Left forelimb (tissue), 1 donor: ENCODE measurements at places on chromosomes 3 and 15.
A peak's percentile ranks its signal among the peaks of the same experiment; 100 is the strongest.

DNA sequence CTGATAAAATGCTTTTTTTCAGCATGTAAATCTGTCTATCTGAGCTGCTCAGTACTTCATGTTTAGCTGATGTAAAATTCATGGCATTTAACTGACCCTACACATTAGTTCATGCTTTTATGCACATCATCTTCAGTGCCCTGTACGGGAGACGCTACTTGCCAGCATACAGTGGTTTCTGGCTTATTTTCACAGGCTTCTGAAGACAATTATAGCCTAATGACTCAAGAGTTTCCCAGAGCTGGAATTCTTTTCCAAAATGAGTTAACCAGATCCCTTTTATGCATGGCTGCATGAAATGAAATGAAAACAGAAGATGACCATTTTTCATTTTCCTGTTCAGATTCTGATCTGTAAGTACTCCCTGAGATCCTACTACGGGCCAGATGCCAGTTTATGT is 1061.5 kb downstream of the ROBO2 start:
- DNase-seq, result no peak

- DNase-seq, result no peak
Observed at GRCh38 chr3:181700168-181701087, 11.3 kb upstream of the SOX2 start.

DNA sequence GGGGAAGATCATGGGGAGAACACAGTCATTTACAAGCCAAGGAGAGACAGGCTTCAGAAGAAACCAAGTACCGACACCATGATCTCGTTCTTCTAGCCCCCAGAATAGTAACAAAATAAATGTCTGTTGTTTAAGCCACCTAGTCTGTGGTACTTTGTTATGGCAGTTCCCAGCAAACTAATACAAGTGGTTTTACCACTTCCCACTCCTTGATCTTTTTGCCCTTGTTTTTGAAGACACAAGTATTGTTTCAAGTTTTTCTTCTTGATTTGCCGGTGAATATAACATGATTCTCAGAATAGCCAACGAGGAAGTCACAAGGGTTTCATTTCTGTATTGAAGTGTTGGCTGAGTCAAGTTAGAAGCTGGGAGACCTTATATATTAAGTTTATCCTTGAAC is 220.3 kb downstream of the SOX2 start:
- DNase-seq, result no peak

DNA sequence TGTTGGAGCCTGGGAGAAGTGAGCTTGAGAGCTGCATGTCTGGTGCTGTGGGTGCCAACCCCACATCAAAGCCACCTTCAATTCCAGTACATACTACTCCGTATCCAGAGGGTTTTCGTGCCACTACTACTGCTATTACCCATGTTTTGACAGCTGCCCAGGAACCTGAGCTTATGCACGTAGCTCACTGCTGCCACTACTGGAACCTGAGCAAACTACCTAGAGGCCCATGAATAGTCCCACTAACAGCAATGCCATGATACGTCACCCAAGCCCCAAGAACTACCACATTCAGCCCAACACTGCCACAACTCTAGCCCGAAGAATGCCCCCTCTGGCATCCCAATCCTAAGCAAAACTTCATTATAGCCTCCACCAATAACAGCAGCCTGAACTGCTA is 215.2 kb upstream of the BCHE start:
- no peak for DNase-seq

DNA sequence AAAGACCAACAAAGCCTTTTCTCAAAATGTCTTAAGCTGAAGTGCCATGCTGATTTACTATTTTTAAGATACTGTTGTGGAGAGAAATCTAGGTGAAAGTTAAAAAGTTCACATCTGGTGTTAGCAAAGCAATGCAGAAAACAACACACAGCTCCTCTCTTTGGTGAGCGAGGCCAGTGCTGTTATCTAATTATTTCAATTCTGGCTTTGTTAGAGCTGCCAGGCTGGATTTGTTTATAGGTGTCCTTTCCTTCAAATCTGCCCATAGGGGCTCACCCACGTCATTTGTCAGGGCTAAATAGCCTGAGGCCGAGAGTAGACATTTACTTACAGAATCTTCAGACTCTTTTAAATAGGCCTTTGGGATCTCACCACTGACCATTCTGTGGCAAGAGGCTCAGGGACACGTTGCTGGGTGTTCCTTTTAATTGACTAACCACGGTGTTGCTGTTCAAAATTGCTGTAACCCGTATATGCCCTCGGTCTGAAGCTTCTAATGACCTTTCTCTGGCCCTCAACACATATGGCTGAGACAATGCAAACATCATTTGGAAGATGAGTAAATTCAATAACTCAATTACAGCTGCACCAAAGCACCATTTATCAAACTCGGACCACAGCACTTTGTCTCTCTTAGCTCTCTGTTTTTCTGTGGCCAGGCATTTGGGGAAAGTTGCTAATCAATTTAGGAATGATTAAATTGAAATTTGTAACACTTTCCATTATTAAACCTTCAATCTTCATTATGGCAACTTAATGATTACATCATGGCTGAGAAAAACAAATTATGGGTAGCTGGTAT is 152.6 kb downstream of the PDZRN3 start:
- no peak for DNase-seq

DNA sequence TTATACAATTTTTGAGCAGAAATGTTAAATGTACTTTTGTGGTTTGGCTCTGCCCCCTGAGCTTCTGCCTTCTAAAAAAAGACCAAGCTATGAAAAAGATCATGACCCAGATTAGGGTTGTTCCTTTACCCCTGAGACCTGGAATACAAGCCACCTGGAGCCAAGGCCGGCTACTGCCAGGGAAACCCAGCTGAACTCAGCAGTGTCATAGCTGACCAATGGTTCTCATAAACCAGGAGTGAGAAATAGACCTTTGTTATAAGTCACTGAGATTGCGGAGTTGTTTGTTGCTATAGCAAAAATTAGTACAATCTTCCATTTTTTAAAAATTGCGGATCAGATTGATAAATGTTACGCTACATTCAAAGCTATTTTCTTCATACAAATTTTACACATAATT is 1261.7 kb downstream of the ROBO1 start:
- DNase-seq, result no peak

- DNase-seq, result no peak
Observed at GRCh38 chr3:23202203-23202920, 765 bp upstream of the UBE2E2 start.

DNA sequence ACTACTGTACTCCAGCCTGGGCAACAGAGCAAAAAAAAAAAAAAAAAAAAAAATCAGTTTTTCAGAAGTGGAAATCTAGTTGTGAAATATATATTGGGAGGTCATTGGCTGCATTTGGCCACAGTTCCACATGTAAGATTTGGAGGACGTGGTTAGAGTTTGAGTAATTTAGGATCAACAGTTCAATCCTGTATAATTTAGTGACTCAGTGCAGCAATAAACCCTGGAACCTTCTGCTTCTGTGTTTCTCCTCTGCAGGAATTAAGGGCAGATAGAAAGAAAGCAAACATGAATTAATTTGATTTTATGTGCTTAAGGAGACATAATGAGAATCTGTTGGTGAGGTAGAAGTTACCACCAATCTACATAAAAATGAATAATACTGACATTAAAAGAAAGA is 347.0 kb downstream of the PTPRG start:
- DNase-seq, result no peak

GRCh38 chr15:62854420-62855084 is 188.0 kb upstream of the TPM1 start:
- peak; percentile 37 for DNase-seq

DNA sequence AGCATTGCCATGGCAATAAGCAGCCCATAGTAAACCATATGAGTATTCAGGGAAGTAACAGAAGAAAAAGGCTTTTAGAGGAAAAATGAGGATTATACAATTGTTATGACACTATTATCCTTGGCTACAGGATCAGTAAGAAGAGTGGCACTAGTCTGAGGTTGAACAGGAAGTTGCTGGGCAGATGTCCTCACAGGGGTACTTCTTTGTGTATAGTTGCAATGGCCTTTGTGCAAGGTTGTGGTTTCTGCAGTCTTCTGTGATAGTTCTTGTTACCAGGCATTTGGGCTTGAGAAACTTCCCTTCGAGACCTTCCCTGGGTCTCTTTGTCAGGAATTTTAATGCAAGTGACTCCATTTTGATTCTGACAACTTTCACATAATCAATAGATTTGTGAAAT is 100.6 kb upstream of the ATP11B start:
- no peak for DNase-seq

DNA sequence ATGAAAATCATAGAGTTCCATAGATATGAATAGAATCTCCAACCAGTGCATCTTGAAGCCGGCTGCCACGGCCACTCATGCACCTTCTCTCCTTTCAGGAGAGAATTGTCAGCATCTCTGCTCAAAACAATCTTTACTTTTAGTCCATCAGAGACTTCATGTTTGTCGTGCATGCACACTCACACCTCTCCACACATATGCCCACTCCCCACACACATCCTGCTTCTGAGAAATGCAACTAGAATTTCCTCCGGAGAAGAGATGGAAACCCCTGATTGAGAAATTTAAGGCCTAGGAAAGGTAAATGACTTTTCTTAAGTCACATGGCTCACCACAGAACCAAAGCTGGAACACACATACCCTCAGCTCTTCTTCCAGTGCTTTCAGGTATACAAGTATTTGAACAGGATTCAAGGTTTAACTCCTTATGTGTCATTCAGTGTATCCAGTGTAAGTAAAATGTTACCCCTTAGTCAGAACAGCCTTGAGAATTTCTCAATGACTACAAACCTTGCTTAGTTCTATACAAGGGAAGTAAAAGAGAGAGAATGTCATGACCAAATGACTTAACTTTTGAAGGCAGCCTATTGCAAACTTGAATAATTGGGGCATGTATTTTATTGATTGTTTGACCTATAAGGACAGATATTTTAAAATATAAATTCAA is 69.1 kb upstream of the TSEN2 start:
- DNase-seq, result no peak

- no peak for DNase-seq
Observed at GRCh38 chr3:177320765-177321247, 123.5 kb upstream of the TBL1XR1 start.

DNA sequence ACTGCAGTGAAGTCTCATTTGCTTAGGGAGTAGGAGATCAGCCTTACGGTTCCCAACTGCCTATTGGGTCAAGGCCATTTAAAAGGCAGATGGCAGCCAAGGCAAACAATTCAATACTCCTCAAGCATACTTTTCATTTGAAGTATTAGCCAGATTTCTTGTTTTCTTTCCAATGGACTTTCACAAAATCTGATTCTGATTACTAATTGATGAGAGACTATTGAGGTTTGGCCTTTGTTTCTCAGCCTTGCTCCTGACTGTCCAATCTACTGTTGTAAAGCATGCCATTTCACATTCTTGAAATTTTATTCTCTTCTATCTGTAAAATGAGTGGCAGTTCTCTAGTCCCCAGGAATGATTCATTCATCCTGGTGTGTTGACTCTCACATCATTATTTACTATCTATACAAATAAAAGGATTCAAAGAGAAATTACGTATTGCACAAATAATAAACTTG is 166.2 kb upstream of the TGFBR2 start:
- DNase-seq, result no peak

- DNase-seq, result no peak
Observed at GRCh38 chr3:171251835-171252234, 208.4 kb downstream of the TNIK start.

DNA sequence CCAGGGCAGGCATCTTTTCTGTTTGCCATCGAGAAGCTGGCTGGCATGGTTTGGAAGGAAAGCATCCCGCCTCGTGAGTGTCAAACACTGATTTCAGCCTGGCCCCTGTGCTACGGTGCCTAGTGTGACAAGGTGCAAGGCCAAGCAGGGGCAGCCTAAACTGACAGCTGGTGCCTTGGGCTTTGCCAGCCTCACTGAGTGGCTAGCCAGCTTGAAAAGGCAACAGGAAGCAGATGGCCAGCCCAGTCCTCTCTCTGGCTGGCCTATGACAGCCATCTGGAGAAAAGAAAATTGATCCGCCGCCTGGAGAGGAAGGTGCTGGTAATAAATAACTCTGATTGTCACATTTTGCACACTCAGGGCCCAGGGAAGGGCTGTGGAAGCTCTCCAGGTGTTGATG is 52.2 kb downstream of the C3orf85 start:
- DNase-seq, result no peak

DNA sequence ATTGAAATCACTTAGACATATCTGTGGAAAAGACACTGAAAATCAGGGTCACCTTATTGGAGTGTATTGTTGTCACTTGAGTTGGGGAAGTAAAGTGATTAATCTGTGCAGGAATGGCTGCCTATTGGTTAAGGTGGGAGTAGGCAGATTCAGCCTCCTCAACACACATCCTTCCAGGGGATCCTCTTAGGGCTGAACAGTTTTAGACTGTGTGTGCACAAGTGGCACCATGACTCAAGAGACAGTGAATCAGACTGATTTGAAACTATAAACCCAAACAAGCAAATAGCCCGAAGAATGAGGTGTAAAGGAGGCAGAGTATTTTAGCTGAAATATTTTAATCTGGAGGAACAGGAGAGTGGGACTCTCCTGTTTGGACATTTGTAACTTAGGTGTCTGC is 4.9 kb downstream of the ABHD17C start:
- DNase-seq, result no peak
